ENCODE measurements at places on chromosomes 4 and X.

GRCh38 chrX:25068340-25068739 lies 52.6 kb upstream of the ARX start:
- DNase-seq = no peak

DNA sequence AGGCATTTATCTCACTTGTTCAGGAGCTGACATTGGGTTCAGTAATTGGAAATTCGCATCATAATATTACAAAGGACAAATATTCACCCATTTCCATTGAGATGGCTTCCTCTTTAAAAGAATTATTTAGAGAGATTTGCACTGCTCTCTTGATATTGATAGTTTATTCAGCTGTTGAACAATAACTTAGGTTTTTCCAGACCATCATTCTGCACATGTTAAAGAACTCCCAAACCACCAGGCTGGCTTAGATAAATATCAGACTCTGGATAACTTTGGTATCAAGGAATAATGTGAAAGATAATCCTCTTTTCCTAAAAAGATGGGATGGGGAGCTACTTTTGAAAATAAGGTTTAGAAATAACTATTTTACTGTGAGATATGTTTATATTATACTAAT lies 154.0 kb downstream of the GASK1B start:
- no peak for DNase-seq

DNA sequence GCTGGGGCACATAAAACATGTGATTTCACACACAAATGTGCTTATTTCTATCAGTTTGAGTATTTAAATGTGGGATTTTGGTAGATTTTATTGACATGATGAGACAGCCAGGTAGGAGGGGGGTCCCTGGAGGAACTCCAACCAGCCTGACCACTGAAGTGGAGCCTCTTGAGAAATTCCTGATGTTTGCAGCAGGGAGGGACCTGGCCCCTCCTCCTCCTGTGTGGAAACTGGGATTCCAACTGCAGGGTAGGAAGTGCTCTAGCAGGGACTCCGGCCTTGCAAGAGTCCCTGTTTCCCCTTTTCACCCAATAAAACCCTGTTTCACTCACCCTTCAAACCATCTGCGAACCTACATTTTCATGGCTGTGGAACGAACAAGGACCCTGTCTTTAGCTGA lies 2224.0 kb upstream of the AGA start:
- no peak for DNase-seq

- no peak for DNase-seq
These were observed 19.4 kb downstream of the HMX1 start for GRCh38 chr4:8852118-8852704.

DNA sequence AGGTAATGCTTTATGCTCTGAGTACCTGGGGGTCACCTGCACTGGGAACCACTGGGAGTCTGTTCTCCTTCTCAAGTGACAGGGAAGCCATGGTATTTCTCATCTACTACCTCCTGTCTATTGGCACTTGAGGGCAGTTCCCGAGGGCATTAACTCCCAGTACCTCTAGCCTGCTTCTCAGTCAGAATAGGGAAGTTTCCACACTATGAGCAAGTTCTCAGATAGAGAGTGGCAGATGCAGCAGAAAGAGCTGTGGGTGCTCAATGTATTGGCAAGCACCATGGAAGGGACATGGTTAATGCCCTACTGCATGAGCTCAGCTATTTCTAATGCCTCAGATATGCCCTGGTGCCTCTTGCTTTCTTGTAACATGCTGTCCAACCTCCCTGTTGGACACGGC lies 74.1 kb downstream of the ANOS1 start:
- no peak for DNase-seq

- no peak for DNase-seq
These were observed 3.0 kb upstream of the SLC25A6 start for GRCh38 chrX:1394731-1395501.

DNA sequence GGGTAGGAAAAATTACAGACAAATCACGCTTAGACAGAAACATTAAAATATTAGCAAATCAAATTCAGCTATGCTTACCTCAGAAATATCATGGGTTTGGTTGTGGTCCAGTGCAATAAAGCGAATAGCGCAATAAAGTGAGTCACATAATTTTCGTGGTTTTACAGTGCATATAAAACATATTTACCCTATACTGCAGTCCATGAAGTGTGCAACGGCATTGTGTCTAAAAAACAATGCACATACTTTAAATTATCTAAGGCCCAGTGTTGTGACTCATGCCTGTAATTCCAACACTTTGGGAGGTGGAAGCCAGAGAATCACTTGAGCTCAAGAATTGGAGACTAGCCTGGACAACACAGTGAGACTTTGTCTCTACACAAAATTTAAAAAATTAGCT lies 195.7 kb upstream of the IL1RAPL1 start:
- DNase-seq = no peak

DNA sequence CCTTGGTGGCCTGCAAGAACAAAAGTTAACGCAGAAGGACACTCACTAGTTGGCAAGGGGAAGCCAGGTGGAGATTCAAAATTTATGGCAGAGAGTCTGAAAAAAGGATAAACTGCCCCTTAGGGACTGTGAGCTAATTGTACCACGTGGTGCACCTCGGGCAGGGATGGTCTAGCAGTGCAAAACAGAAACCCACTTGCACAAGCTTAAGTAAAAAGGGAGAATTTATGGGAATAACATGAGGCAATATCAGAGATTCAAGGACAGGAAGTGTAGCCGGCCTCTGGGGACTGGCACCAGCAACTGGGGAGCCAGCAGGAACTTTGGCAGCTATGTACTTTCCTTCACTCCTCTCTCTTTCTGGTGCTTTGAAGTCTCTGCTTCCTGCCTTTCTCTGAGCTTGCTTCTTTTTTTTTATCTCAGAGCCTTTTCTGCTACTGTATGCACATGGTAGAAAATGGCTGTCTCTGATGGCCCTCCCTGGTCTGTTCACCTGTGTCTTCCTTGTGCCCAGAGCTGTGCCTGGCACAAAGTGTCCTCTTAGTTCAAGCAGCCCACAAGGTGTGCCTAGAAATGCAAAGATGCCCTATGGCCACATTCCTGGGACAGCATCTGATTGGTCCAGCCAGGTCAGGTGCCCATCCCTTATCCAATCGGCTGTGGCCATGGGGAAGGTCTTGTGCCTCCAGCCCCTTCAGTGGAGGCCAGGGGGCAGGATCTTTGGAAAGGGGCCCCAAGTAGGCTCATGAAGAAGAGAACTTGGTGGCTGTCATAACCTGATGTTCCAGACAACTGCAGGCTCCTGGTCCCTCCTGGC lies 114.8 kb upstream of the ATP6AP2 start:
- no peak for DNase-seq

GRCh38 chrX:129655547-129656249 lies 942 bp upstream of the APLN start:
- DNase-seq = no peak

- no peak for DNase-seq
These were observed 130.8 kb downstream of the TLL1 start for GRCh38 chr4:166003811-166004210.

DNA sequence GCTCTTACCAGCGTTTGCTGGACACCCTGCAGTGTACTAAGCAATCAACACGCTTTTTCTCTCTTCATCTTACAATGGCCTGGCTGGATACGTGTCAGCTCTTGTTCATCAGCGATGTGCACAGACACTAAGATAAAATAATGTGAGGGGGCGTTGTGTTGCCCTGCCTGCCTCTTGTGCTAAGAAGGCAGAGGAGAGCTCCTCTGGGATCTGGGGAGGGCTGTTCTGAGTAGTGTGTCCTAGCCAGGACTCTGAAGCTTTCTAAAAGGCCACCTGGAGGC lies 49.7 kb downstream of the NELFA start:
- DNase-seq = no peak

- no peak for DNase-seq
These were observed 88.4 kb upstream of the SHOX start for GRCh38 chrX:542179-542578.

DNA sequence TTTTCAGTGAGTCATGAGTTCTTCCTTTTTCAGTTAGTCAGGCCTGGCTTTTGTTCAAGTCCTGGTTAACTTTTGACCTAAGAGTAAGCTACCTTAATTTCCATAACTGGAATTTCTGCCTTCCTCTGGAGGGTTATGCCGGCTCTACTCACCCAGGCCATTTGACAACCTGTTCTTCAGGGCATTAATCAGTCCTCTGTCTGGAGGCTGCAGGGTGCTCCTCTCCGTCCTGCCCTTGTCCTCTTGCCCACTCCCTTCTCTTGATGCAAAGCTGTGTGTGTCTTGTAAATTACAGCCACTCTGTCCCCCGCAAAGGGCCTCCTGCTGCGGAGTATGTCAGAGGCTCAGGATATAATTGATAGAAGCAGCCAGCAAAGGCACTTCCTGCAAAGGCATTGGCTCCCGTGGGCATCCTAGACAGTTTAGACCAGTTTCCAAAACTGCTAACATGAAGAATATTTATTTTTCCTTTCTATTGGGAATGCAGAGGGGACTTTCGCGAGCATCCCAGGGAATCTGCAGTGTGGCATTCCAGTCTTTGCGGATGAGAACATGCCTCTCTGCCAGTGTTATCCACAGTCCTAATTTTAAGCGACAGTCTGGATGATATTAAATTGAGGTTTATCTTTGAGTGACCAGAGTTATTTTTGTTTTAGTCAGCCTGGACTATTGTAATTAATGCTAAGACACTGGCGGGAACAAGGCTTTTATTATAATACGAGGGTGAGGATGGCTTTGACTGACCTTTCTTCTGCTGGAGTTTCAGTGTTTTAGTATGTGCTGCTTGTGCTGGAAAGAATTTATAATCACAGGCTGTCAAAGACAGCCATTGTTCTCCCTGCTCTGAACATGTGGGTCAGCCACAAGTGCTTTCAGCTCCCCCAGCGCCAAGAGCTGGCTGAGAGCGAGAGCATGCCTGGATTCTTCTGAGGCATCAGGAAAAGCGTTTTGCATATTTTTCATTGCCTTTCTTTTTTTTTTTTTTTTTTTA lies 74.2 kb downstream of the LIMCH1 start:
- no peak for DNase-seq

GRCh38 chr4:129326571-129327460 lies 230.9 kb downstream of the C4orf33 start:
- DNase-seq = no peak
